ENCODE measurements at places on chromosomes 5 and 9.
A peak's percentile ranks its signal among the peaks of the same experiment; 100 is the strongest.

DNA sequence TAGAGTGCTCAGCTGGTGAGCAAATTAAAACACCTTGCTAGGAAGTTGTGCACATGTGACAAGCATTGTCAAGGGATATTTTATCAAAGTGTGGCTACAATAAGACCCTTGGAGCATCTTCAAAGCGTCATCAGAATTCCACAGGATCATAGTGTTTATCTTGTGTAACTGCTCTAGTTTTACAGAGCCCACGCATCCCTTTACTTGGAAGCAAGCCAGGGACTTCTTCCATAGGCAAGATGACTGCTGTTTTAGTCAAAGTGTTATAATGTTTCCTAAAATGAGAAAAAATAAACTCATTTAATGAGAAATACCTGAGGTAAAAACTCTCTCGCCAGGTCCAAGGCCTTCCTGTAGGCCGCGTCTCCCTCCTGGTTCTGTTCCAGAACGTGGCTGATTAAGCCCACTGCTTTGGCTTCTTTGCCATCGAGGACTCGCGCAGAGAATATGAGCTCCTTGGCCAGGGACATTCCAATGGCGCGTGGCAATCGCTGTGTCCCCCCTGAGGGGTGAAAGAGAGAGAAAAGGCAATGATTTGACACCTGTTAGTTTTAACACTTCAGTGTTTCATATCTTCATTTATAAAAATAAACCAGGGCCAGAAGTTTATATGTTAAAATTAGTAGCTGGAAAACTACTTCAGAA is 141.1 kb downstream of the AUH start:
- DNase-seq = no peak

GRCh38 chr9:3863686-3864085 is 337.9 kb upstream of the RFX3 start:
- no peak for DNase-seq

GRCh38 chr5:80784451-80784850 is 129.7 kb upstream of the DHFR start:
- no peak for DNase-seq

DNA sequence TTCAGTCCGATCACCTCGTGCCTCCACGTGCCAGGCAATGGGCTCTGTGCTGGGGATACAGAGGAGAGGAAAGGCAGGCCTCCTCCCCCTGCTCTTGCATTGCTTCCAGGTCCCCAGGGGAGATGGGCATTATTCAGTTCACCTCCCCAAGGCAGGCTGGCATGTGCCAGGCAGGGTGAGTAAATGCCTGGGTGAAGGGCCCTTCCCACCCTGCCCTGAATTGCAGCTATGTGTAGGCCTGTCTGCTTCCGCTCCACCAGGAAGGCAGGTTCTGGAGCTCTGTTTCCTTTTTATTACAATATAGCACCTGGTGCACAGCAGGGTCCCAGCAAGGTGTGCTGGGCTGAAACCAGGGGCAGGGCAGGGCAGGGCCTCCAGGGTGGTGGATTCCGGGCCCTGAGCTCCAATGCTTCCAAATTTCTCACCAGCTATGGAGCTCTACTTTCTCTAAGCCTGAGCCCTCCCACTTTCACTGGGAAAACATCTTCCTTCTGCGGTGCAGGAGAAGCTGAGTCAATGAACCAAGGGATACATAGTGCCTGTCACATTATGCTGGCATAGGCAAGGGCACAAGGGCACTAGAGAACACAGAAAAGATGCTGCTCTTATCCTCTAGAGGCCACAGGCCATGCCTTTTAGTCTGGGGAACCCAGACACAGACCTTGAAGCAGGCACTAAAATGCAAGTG is 42.0 kb downstream of the SHB start:
- DNase-seq = no peak

DNA sequence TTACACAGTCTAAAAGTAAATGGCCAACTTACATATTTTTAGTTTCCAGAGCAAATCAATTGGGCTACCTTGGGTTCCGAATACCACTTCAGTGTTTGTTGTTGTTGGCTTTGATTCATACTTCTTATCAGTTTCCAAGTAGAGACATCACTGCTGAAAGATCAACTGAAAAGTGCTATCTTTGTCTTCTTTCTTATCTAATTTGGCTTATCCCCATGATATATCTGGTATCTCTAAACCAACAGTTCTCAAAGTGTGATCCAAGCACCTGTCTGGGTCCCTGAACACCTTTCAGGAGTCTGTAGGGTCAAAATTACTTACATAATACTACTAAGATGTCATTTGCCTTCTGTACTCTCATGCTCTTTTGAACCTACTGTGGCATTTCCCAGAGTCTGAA is 200.0 kb downstream of the PARP8 start:
- DNase-seq = no peak

DNA sequence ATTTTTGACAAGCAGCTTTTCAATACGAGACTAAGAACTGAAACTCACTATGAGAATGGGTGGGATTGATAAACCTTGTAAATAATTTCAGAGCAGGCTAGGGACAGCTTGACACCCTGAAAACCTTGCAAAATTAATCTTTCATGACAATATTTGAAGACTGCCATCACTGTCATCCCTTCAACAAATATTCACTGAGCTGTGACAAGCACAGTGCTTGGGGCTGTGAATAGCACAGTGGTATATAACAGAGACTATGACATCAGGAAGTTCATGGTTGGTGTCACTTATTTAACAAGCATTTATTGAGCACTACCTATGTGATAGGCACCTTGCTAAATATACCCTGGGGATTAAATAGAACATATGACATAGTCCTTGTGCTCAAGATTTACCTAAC is 741.0 kb upstream of the RIOK2 start:
- no peak for DNase-seq

DNA sequence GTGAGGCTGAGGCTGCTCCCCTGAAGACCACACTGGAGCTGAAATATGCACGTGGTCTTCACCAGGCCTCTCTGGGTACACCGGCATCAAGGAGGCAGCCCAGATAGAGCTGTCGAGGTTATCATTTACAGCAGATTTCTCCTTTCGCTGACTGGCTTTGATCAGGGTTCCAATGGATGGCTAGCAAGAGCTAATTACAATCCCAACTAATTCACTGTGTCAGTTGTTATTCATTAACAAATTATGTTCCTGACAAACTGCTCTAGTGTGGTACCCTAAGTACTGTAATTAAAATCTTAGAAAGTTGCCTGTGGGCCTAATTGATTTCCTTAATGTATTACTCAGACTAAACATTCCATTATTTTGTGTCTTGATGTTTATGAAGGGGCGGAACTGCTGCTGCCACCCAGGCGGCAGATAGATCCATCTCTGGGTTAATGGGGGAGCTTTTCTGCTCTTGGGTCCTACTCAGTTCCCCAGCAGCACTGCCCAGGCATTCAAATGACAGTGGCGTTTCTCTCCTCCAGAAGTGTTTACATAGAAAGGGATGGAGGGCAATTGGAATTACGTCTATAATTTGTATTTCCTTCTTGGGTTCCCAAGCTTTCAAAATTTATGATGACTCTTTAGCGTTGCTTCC is 71.7 kb upstream of the RAD23B start:
- DNase-seq = no peak

DNA sequence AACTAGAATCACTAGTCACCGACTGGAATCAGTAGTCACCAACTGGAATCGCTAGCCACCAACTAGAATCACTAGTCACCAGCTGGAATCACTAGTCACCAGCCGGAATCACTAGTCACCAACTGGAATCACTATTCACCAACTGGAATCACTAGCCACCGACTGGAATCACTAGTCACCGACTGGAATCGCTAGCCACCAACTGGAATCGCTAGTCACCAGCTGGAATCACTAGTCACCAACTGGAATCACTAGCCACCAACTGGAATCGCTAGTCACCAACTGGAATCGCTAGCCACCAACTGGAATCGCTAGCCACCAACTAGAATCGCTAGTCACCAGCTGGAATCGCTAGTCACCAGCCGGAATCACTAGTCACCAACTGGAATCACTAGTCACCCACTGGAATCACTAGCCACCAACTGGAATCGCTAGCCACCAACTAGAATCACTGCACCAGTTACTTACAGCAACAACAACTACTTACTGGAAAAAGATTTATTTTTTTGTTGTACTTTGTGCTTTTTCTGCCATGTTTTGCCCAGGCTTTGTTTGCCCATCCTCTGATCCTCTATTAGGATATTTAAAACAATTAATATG is 25.7 kb upstream of the FLT4 start:
- no peak for DNase-seq

- DNase-seq = peak; percentile 50
Observed at GRCh38 chr5:15993334-15993733, 186.3 kb downstream of the MARCHF11 start.

- DNase-seq = no peak
Observed at GRCh38 chr5:163914910-163915309, 409.5 kb downstream of the MAT2B start.

- no peak for DNase-seq
Observed at GRCh38 chr5:42666869-42667268, 89.7 kb upstream of the CCDC152 start.

GRCh38 chr9:132589148-132590036 is 7.0 kb downstream of the BARHL1 start:
- DNase-seq = no peak

- DNase-seq = no peak
Observed at GRCh38 chr5:109532773-109533364, 123.1 kb upstream of the PJA2 start.

- no peak for DNase-seq
Observed at GRCh38 chr9:36828611-36829013, 205.5 kb downstream of the PAX5 start.

DNA sequence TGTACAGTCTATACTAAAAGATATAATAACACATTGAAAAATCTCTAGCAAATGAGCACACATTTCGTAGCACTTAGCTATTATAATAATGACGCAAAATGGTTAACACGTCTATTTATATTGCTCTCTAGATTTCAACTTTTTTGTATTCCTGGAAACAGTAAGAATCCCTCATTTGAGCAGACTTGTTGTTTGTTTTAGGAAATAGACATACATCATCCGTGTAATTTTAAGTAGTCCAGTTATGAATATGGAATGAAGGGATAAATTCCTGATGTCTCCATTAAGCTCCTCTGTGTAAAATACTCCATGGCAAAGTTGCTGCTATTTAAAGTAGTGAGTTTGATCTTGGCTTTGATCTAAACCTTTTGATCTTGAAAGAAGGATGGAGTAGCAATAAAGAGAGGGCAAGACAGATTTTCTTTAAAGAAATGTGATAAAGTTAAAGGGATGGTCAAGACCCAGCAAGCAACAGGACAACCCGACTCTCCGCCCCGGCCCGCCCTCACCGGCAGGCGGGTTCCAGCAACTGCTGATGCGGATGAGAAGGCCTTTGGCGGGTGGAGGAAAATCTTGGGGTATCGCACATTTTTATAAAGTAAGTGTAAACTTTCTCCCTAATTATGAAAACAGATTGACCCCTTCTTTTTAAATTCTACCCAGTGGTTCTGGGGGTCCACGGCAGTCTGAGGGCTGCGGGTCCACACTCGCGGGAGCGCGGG is 277.4 kb downstream of the AOPEP start:
- DNase-seq = peak; percentile 75

DNA sequence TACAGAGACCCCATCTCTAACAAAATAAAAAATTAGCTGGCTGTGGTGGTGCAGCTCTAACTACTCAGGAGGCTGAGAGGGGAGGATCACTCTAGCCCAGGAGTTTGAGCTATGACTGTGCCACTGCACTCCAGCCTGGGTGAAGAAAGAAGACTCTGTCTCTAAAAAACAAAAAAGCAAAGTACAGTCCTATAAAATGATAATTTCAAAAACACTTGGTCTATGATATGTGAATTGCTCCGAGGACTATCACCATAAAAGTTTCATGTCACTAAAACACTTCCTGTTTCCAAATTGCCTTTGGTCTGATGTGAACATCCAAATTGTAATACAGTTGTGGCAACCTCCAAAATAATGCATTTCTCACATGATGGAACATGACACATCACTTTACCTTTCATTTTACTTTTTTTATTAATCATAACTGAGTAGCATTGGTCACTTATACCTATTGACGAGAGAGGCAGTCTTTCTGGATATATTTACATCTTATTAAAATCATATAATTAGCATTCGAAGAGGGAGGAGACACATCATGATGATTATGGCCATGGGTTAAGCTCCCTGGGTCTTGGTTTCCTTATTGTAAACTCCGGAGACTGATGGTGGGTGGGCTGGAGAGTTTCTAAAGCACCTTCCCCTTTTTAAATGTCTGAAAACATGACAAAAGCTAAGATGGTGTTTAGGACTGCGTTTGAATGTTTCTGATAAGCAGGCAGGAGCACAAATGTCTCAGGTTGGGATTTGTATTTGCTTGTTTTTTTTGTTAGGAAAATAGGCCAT is 25.8 kb upstream of the CD180 start:
- DNase-seq = no peak
